Calu3 (cell line): ENCODE measurements at places on chromosomes 11 and 22. TPM values are rescaled to one million over a fixed set of nuclear protein-coding genes. Genes with fewer than 3 reads are reported as not detected.

The TMEM151A gene
- total RNA-seq: 1.4 and 3.0 TPM in 2 replicates

The CRYAB gene
- total RNA-seq: 0.66 and 1.9 TPM in 2 replicates

The CCDC15 gene
- total RNA-seq: 2.3 TPM in 2 replicates

The FOLR3 gene
- not detected in 2 replicates for total RNA-seq

The PLAAT4 gene
- 157 and 269 TPM in 2 replicates for total RNA-seq

The NCF4 gene
- 0.54 TPM in 1 of 2 replicates, not detected in the other for total RNA-seq

The KCNJ1 gene
- 0.17 TPM in 1 of 2 replicates, not detected in the other for total RNA-seq

The OR10D3 gene
- total RNA-seq: not detected in 2 replicates

The SULT4A1 gene
- 7.9 and 9.1 TPM in 2 replicates for total RNA-seq

The DERL3 gene
- total RNA-seq: 2.9 and 3.7 TPM in 2 replicates

The YPEL1 gene
- 1.7 and 3.3 TPM in 2 replicates for total RNA-seq
